ENCODE measurements at places on chromosomes 2 and 18. TPM values are rescaled to one million over a fixed set of nuclear protein-coding genes. Genes with fewer than 3 reads are reported as not detected.

The STPG4 gene
- total RNA-seq: 0.33 TPM

The SAG gene
- total RNA-seq: not detected

The SNORC gene
- total RNA-seq: 0.83 TPM

The HOXD3 gene
- total RNA-seq: not detected

The MSH2 gene
- total RNA-seq: 19.7 TPM

The UGT1A8 gene
- not detected for total RNA-seq
